ENCODE measurements at places on chromosomes 3 and 15. TPM values are rescaled to one million over a fixed set of nuclear protein-coding genes. Genes with fewer than 3 reads are reported as not detected.

TIMP4 gene
- total RNA-seq: 24.1 TPM

AMIGO3 gene
- 0.36 TPM for total RNA-seq

HHLA2 gene
- not detected for total RNA-seq

CATSPER2 gene
- total RNA-seq: 1.3 TPM

SERPINI1 gene
- total RNA-seq: 1.8 TPM

PPCDC gene
- total RNA-seq: 5.2 TPM

LRRIQ4 gene
- not detected for total RNA-seq

C3orf49 gene
- total RNA-seq: not detected

CCDC39 gene
- 0.81 TPM for total RNA-seq

DNA sequence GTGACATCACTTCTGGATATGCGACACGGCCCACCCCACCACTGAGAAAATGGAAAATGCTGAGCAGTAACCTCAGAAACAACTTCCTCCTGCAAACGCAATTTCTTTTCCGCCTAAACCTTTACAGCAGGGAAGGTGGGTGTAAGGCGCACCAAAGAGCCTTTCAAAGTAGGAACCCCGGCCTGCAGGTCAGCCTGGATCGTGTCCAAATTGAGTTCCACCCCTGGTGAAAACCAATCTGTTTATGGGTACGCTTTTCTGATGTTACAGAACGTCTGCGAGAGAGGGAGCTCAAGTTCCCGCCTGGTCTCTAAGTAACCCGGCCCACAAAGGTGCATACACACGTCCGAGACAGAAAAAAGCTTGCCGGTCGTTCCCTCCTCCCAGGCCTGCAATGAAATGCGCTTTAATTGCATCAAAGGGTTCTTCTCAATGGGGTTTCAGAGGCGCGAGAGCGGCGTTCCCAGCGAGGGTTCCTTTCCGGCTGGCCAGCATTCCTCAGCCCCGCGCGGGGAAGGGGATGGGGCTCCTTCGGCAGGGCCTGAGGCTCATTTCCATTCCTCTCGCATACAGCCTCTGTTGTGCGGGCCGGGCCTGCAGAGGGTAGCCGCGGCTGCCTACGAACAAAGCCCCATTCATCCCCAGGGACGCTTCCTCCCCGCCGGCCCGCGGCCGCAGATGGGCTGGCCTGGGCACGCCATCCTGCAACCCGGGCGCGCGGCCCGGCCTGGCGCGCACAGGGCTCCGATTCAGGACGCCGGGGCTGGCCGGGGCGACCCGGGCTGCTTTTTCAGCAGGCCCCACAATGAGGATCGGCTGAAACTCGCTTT is 138.1 kb downstream of the TMCO5A start:
- DNase-seq: peak; percentile 76

GRCh38 chr3:24242012-24242698 is 252.5 kb downstream of the THRB start:
- no peak for DNase-seq

DNA sequence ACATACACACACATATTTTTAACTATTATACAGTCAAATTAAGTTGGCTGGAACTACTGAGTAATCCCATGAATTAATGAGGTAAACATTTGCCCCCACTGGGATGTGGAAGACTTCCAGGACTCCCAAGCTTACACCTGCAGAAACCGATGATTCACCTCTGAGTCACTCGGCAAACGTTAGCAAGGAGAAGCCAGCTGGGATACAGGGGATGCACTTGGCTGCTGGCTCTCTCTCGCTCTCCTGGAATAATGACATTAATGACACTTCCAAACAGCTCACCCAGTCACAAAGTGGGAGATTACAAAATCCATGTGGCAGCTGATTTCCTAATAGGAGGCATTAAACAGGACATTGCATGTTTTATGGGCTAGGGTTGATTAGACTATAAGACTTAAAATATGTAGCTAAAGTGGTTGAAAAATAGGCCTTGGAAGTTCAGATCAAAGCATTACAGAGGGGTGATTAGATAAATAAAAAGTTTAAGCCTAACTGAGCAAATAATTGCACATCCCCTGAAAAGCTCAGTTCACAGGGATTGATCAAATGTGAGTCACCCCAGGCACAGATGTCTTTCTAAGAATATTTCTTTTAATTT is 500.9 kb downstream of the SOX2 start:
- DNase-seq: peak; percentile 17

- no peak for DNase-seq
Observed at GRCh38 chr3:10389995-10390394, 69.1 kb upstream of the SEC13 start.

- no peak for DNase-seq
Observed at GRCh38 chr15:86855307-86856291, 775.9 kb downstream of the AGBL1 start.

DNA sequence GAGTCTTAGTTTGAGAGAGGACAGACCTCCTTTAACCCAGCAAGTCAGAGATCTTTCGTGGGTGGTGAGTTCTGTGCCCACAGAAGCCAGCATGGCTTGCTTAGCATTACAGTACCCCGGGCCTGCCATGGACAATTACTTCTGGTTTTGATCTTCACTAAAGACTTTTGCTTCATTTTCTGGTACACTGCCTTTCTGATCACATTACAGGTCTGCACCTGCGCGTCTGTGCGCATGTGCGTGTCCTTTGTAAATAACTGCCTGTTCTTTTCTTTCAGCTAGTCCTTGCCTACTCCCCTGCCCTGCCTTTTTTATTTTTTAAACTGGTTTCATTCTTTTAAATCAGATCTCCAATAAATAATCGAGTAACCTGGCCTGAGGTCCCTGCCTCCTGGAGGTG is 57.1 kb upstream of the CMTM8 start:
- no peak for DNase-seq

DNA sequence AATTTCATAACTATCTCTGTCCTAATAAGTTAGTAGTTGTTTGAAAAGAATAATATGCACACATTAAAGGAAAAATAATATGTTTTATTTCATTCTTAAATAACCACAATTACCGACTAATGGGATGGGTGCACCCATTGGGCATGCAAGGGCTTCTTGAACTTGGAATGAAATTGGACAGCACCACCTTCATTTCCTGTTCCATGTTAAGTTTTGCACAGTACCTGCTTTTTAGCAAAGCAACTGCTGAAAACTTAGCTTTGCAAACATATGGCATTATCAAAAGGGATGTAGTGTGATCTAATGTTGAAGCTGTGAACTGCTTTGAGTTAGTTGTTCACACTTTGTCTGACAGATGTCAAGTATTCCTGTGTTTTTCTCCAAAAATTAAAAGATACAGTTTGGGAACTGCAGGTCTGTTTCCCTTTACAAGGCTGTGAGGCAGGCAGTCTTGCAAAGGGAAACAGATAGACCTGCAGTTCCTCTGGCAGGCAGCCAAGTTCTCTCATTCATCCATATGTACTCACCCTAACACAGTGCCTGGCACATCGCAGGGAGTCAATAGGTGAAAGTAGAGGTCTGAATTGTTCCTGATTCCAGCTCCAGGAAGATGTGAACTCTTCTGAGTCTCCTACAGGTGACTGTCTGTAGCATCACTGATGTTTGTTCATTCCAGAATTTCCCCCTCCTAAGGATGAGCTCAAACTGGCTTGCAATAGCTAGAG is 64.3 kb upstream of the GOLGA8B start:
- DNase-seq: no peak

DNA sequence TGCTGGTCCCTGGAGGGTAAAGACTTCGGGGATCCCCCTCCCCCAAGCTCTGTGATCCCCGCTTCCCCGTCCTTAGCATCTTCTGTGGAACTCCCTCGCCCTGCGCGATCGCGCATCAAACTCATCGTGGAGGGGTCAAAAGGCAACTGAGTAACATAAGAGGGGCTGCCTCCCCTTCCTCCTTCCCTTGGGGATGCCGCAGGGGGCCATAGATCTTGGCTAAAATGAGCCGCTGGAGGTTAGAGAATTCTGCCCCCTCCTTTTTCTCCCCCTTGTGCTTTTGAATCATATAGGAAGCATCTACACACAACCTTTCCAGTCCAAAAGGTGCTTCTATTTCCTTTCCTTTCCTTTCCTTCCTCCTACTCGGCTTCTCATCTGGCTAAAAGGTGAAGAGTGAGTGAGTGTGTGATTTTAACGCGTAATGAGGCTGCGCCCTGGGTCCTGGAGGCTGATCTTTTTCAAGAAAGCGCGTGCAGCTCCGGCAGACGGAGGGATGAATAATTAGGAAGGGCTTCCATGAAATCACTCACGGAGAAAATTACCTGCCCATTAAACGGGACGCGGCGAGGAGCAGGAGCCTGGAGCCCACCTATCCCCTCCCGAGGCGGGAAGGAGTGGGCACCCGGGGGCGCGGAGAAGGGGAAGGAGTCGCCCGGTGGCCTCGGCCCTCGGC is 831 bp upstream of the ROBO2 start:
- no peak for DNase-seq

GRCh38 chr3:151859233-151859673 is 14.2 kb upstream of the SUCNR1 start:
- DNase-seq: no peak

GRCh38 chr3:108548304-108548703 is 37.9 kb upstream of the MYH15 start:
- no peak for DNase-seq

DNA sequence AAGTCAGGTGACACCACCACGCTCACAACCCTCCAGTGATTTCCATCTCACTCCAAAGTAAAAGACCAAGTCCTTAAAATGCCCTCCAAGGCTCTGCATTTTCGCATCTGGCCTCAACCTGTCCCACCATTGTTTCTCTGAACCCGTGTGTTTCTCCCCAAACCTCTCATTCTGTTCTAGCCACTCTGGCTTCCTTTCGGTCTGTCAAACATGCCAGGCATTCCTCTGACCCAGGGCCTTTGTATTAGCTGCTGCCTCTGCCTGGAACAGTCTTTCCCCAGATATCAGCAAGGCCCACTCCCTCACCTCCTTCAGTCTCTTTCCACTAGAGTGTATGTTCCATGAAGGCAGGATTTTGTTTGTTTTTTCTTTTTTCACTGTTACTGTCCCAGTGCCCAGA is 16.0 kb downstream of the MAP2K5 start:
- no peak for DNase-seq

- DNase-seq: no peak
Observed at GRCh38 chr3:65318231-65318630, 630.4 kb upstream of the ADAMTS9 start.

Measured in psoas muscle (tissue), 8 donors.